ENCODE measurements at places on chromosomes 3 and 15. TPM values are rescaled to one million over a fixed set of nuclear protein-coding genes. Genes with fewer than 3 reads are reported as not detected.

TMEM212 gene
- not detected for total RNA-seq

PAQR5 gene
- total RNA-seq, result 6.5 TPM

SH2D7 gene
- not detected for total RNA-seq

RETNLB gene
- not detected for total RNA-seq
